Right renal cortex interstitium (tissue), 3 donors: ENCODE measurements at places on chromosomes 3 and 15. TPM values are rescaled to one million over a fixed set of nuclear protein-coding genes. Genes with fewer than 3 reads are reported as not detected.

The HIGD2B gene
- not detected for polyA plus RNA-seq

The SLC49A4 gene
- 16.3 TPM for polyA plus RNA-seq

GRCh38 chr3:140448001-140448400 lies 229.9 kb upstream of the TRIM42 start:
- no peak for DNase-seq

The AGTR1 gene
- polyA plus RNA-seq, result 21.4 TPM

DNA sequence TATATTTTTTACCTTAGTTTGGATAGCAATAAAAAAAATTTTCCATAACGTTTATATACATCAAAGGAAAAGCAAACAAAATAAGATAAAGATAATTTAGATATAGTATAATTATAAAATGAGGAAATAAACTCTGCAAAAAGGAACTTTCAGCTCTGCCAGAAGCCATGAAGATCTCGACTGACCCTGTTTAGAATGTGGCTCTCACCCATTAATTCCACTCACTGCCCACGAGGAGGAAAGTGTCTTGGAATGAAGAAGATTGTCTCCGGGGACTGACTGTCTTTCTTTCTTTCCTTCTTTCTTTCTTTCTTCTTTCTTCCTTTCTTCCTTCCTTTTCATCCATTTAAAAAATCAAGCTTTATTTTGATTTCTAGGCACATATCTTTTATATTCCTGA lies 20.1 kb upstream of the PRR20G start:
- no peak for DNase-seq

DNA sequence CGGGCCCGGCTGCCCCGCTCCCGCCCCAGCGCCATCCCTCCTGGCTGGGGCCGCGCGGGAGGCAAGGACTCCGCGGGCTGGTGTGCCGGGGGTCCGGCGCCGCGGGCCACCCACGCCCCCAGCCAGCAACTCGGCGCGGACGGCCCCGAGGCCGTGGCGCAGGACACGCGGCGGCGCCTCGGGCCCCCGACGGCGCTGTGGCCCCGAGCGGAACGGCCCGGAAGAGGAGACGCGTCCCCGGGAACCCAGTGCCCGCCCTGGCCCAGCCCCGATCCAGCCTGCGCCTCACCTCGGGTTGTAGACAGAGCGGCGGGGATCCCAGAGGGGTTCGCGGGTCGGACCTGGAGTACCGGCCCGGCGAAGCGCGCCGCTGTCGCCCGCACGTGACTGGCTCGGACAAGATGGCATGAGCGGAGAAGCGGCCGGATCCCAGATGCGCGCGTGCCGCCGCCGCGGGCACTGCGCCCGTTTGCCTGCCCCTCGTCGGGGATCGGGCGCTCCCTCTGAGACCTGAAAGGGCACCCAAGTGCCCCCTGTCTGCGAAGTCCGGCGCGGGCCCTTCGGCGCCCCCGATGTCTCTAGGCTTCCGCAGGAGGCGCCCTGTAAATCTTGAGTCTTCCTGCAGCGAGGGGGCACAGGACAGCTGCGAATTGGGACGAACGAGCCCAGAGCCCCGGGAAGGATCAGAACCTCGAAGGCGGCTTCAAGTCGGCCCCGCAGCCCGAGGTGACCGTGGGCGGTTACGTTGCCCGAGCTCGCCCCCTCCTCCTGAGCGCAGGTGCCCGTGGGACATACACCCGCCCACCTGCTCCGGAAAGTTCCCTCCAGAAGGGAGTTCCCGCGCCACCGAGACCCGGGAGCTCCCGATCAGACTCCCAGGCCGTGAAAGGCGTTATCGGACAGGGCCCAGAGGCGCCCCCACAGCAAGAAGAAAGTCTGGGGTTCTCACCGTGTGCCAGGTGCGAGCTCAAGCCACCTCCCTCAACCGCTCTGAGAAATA lies 598 bp upstream of the SFMBT1 start:
- no peak for DNase-seq

The FAM174B gene
- 38.1 TPM for polyA plus RNA-seq

The TGM5 gene
- polyA plus RNA-seq, result not detected

DNA sequence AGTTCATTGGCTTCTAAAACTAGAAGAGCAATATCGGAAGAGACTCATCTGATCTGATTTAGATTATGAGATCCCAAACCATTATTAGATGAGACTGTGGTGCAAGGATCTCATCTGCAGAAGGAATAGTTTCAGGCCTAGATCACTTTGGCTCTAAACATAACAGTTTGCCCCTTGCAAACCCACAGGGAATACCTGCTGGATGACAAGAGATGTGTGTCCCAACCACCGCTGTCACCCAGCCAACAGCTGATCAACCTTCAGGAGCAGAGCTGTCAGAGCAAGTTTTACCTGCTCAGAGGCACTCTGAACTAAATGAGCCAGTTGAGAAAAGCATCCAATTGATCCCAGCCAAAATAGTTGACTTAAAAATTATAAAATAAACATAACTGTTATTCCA lies 64.0 kb upstream of the ST3GAL6 start:
- no peak for DNase-seq

DNA sequence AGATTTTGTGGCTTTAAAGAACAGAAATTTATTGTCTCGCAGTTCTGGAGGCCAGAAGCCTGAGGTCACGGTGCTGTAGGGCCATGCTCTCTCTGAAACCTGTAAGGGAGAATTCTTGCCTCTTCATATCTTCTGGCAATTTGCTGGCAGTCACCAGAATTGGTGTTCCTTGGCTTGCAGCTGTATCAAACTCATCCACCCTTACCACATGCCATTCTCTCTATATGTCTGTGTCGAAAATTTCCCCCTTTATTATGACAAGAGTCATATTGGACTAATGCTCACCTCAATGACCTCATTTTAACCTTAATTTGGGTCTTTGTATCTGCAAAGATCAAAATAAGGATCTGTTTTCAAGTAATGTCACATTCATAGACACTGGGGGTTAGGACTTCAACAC lies 266.7 kb downstream of the IL20RB start:
- no peak for DNase-seq

The DGKG gene
- 0.78 TPM for polyA plus RNA-seq

The SLC6A20 gene
- 0.12 TPM for polyA plus RNA-seq

GRCh38 chr3:20739814-20740213 lies 553.8 kb upstream of the SGO1 start:
- no peak for DNase-seq

DNA sequence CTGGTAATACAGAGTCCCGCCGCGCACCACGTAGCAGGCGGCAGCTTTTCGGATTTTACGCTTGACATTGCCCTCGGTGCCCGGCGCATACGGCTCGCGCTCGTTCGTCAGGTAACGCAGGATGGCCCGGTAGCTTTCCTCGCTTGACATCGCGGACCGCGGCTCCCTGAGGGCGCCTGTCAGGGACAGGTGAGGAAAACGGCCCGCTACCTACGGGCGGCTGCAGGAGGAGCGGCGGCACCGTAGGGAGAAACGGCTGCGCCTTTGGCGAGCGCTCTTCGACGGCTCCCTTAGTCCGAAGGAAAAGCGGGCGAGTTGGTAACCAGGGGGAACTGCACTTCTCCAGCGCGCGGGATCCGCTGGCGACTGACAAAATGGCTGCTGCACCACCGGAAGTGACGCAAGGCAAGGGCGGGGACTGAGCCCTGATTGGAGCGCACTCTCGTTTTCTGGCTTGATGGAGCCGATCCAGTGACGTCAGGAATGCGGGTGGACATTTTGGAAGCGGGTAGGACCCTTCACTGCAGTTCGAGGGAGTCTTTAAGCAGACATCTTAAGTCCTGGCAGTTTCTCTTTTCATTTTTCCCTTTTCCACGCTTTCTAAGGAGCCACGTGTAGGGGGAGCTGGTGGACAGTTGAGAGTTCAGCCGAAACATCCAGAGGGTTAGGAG lies at the start of gene ZBTB11:
ZBTB11 (minus strand) TSS at position 368 of the 671 bp plus-strand sequence; CDS start at position 150, 218 bp downstream.
- peak; percentile 99 for DNase-seq

The KCNMB3 gene
- 5.9 TPM for polyA plus RNA-seq

The EIF5A2 gene
- polyA plus RNA-seq, result 9.1 TPM

GRCh38 chr15:67902579-67903009 lies 62.7 kb upstream of the RNU6-1 start:
- no peak for DNase-seq

DNA sequence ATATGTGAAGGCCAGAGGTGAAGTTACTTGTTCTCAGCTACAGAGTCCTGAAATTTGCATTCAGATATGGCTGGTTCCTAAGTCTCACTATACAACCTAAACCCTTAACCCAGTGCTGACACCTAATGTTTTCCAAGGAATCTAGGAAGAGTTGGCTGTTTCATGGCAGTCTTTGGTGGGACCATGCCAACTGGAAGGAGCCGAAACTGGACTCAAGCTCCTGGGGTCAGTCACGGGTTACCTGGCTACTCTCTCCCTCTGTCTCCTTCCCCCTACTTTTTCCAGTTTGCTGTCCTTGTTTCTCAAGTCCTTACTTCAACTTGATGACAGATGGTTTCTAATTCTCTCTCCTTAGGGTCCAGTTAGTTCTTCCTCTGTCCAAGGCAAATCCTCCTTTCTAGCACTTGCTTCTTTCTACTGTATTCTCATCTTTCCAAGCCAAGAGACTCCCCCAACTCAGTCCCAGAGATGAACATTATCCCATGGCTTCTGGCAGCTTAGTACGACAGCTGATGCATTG lies 88.6 kb upstream of the COL6A5 start:
- DNase-seq, result no peak

The CCR8 gene
- not detected for polyA plus RNA-seq

The SCAANT1 gene
- 0.53 TPM for polyA plus RNA-seq

The CCDC54 gene
- 0.14 TPM for polyA plus RNA-seq

The CTXN2 gene
- polyA plus RNA-seq, result not detected

GRCh38 chr3:111096487-111097209 lies 25.0 kb downstream of the NECTIN3 start:
- no peak for DNase-seq
